ENCODE measurements at places on chromosomes 6 and 20.

DNA sequence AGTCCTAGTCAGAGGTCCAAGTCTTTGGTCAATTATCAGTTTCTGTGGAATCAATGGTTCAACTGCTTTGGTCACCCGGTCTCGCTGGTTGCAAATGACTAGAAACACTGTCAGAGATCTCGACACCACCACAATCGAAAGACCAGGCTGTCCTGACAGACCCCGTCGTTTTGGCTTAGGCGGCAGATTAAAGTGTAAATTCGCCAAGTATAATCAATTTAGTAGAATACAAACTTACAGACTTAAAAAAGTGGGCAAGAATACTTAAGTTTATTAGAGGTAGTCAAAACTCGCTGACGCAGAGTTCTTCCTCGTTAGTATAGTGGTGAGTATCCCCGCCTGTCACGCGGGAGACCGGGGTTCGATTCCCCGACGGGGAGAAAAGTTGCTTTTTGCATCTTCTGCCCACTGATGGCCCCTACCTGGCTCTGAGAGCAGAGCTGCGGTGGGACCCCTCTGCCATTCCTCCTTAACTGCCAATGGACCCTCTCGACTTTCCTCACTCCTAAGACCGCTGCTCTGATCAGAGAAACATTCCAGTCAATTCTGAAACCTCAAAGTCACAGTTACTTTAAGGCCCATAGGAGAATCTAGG, 30.6 kb upstream of the ZNF184 start:
- DNase-seq = peak; percentile 84

GRCh38 chr20:37567671-37568588, 40.3 kb upstream of the BLCAP start:
- DNase-seq = peak; percentile 4

DNA sequence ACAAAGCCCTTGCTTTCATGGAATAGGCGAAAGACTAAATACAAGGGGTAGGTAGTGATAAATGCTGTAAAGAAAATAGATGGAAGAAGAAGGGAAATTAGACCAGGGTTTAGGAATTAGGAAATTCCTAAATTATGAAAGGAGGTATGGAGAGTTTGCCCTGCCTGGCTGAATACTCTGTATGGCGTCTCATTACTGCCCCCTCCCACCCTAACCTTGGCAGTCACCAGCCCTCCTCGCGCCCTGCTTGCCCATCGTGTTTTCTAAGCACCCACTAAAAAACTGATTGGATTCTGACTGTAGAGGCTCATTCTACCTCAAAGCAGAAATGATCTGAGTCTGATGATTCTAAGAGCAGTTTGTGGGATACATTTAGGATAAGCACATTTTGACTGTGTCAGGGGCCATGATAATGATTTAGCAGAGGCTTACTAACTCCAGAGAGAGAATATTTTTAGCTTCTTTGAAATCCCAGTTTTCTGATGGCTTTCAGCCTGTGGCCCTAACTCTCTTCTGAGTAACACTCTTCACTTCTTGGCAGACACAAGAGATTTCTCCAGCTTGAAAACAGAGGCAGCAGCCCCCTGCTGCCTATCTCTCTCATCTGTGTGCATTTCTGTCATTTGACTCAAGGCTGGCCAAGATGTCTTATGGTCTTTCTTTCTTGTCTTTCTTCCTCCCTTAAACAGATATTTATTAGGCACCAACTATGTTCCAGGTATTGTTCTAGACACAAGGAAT, 1.4 kb upstream of the CHD6 start:
- DNase-seq = no peak

- DNase-seq = peak; percentile 36
These were observed 523 bp downstream of the CDS2 start for GRCh38 chr20:5127204-5127858.

GRCh38 chr20:20499439-20499838, 131.5 kb downstream of the INSM1 start:
- DNase-seq = no peak

DNA sequence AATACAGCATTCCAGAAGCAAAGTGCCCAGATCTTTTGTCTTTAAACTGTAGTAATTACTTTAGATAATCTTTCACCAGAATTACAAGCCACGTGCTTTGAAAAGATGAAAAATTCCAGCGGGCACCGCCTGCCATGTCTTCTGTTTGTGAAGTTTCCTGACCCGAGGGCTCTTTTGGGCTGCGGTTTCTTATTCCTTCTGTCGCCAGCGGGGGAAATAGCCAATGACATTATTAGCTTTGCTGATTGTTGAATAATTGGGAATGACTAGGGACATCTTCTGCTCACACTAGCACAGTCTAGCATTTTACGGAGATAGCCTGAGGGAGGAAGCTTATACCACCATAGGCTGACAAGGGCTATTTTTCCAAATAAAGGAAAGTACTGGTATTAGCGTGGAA, 124.7 kb downstream of the SAMD5 start:
- no peak for DNase-seq

DNA sequence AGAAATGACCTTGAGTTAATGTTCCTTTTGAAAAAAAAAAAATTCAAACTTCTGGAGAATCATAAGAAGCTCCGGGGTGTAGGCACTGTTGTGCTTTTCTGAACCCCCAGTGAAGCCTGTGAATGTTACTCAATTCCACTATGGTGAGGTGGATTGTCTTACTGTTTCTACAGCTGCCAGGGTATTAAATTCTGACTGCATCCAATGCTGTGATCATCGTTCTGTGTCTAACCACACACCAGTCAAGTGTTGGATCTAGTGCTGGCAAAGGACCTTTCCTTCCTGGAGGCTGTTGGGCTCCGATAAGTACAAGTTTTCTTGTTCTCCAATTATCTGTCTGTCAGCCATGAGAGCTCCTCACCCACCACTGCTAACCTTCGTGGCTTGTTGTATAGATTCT, 162.0 kb upstream of the EPHA7 start:
- no peak for DNase-seq

GRCh38 chr6:131651782-131652181, 14.7 kb downstream of the ENPP3 start:
- no peak for DNase-seq

- no peak for DNase-seq
These were observed 25.3 kb upstream of the MDGA1 start for GRCh38 chr6:37723016-37723415.

- no peak for DNase-seq
These were observed 15.0 kb downstream of the FKBP5 start for GRCh38 chr6:35673755-35674154.

DNA sequence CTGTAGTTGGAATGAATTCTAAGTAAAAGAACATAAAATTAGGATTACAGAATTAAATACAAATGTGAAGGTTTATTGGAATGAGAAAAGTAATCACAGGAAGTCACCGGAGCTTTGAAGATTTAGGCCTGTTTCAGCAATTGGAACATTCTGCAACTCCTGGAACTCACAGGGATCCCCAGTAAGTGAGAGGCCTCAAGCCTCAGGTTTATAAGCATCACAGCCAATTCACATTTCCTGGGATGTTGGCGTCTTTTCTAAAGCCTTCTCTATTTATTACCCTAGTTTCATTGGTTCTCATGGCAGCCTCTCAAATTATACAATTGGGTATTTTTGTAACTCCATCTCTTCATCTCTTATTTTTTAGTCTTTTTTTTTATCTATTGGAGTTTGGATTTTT, 90.4 kb upstream of the HIVEP1 start:
- DNase-seq = no peak

- peak; percentile 65 for DNase-seq
These were observed 57.2 kb upstream of the IRAK1BP1 start for GRCh38 chr6:78810146-78810545.

DNA sequence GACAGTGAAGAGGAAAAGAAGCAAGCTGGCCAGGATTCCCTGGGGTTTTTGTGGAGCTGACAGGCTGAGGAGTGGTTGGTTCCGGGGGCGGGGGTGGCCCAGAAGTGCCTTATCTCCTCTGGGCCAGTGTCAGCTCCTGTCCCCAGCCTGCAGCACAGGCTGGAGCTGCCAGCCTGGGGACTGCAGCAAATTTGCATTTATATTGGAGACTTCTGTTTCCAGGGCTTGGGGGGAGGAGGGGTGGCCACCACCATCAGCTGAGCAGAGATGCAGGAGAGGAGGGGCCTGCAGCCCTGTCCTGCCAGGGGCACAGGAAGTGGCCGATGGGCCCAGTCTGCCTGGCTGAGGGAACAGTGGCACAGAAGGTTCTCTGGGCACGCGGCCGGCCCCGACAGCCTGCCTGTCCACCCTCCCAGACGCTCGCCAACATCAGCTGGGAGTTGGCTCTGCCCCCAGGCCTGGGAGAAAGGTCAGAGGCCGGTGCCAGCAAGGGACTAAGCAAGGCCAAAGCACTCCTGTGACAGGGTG, 24.3 kb upstream of the SCRT2 start:
- DNase-seq = no peak

GRCh38 chr6:109429496-109429895, 10.9 kb downstream of the PPIL6 start:
- no peak for DNase-seq

- DNase-seq = no peak
These were observed 47.1 kb upstream of the RNF8 start for GRCh38 chr6:37306624-37307222.

DNA sequence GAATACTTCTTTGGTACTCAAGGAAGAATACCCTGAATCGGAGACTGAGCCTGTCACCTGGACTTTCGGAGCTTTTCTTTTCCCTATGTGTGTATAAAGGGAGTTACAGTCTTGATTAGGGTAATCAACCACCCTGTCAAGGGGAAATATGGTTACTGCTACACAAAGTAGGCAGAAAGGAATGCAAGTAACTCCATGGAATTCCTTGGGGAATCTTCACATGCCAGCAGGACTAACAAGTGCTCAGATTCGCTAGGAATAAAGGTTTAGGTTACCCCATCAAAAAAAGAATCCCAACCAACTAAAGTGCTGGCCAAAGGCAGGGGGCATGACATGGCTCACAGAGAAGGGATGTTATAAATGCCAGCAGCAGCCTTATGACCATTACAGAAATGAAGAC, 10.4 kb downstream of the KCNS1 start:
- no peak for DNase-seq

GRCh38 chr6:33716379-33716778, 4.9 kb upstream of the UQCC2 start:
- DNase-seq = no peak

GRCh38 chr6:34315256-34315655, 66.5 kb upstream of the SMIM29 start:
- DNase-seq = no peak

DNA sequence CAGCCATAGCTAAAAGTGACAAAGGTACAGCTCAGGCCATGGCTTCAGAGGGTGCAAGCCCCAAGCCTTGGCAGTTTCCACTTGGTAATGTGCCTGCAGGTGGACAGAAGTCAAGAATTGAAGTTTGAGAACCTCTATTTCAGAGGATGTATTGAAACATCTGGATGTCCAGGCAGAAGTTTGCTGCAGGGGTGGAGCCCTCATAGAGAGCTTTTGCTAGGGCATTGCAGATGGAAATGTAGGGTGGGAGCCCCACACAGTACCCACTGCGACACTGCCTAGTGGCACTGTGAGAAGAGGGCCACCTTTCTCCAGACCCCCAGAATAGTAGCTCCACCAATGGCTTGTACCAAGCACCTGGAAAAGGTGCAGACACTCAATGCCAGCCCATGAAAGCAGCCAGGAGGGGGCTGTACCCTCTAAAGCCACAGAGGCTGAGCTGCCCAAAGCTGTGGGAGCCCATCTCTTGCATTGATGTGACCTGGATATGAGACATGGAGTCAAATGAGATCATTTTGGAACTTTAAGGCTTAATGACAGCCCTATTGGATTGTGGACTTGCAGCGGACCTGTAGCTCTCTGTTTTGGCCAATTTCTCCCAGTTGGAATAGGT, 1299.4 kb upstream of the MAP3K7 start:
- no peak for DNase-seq

DNA sequence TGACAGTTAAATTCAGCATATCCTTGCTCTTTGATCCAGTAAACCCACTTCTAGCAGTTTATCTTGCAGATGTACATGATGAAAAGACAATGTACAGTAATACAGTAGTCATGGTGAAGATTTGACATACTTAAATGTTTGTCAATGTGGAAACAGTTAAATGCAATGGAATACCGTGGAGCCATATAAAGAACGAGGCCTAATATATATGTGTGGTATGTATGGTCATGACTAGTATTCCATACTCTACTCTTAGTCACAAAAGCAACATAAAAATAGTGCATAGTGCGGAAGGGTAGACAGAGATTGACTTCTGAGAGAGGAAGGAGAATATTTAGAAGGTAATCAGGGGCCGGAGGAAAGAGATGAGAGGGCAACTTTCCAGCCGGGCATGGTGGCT, 70.7 kb upstream of the ARMC2 start:
- no peak for DNase-seq

- no peak for DNase-seq
These were observed 27.5 kb downstream of the TOX2 start for GRCh38 chr20:43942201-43942590.

DNA sequence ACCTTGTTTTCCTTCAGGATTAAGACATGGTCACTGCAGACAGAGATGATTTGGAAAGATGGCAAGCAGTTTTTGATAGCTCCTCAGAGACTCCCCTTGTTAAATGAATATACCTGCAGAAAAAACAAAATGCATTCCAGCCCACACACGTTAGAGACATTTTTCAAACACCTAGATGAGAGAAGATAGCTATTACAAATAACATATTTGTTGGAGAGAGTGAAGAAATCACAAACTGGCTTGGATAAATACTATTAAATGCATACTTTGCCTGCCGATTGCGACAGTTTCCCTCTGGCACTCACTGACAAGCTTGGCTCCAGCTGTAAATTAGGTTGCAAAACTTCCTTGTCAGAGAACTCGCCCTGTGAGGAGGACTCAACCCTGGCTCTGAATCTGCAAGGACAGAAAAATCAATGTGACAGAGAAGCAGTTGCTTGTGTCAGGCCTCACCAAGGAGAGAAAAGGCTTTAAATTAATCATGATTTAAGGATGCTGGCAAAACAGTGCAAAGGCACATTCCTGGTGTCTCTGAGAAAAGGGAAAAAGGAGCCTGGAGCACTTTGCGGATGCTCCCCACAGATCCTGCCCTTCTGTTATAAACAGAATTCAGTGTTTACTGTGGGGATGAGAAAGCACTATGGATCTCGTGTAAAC, 423.7 kb upstream of the MARCKS start:
- DNase-seq = peak; percentile 95

DNA sequence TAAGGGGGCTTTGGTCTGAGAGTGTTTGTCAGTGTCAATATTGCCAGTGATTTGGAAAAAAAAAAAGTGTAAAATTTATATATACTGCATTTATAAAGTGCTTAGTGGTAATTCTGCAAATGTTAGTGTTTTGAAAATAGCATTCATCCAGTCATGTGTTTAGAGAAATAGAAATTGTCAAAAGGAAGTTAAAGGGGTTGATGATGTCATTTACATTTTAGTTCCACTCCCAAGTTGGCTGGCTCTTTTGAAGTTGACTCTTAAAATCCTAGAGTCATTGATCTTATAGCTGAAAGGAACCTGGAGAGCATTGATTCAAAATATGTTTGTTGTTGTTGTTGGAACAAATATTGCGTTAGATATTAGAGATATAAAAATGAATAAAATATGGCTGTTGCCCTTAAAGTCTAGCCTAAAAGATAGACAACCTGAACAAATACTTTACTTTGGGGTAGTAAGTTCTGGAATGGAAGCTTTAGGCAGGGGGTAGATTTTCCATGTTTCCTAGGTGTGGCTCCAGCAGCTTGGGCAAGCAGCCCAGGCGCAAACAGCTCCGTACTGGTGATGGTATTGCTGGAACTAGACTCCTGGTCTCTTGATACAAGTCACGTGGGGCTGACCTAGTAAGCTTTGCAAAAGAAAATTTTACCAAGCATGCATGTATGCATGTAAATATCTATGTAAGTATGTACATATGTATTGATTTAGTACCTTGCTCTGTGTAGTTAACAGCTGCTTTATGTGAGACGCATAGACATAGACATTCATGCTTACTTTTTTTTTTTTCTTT, 46.3 kb downstream of the HIVEP1 start:
- no peak for DNase-seq

GRCh38 chr6:96742702-96743101, 94.6 kb downstream of the GPR63 start:
- no peak for DNase-seq

Measured in fibroblast of pulmonary artery (primary cell).